Activated T-helper 1 cell treated with anti-CD3 and anti-CD28 coated beads, Interleukin-2, amount 50 U/mL, for 16 hours (primary cell): ENCODE measurements at places on chromosomes 2 and 18.

- DNase-seq = no peak
Measured at GRCh38 chr2:120391911-120392665, 46.2 kb downstream of the INHBB start.

- DNase-seq = no peak
Measured at GRCh38 chr2:165182029-165182428, 21.8 kb downstream of the SCN3A start.

DNA sequence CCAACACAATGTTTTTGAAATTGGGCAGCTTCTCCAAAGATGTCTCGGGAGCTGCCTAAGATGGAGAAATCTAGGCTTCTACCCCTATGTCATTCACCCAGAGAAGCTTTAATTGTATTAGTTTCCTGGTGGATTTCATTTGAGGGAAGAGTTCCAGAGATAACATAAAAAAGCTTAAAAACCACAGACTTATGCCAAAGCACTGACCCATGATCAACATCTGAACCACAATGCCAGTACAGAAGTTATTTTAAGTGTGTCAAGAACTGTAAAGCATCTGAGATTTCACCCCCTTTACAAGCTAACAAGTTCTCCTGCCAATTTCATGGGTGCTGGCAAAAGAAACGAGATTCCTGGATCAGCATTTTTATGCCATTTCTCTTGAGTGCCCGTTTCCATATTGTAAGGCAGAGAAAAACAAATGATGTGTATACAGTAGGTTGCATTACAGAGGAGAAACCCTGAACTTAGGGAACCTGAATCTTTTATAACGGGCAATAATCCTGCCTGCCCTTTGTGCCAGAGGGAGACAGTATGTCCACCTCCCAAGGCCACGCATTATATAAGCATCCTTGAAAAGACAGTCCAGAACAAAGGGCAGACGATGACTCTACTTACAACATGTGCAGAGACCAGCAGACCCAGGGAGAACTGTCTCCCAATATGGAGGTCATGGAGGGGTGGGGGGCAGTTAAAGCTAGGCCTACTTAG, 44.1 kb downstream of the MREG start:
- DNase-seq = no peak

- no peak for DNase-seq
Measured at GRCh38 chr2:108637304-108637669, 82.0 kb upstream of the RANBP2 start.

- no peak for DNase-seq
Measured at GRCh38 chr2:104415284-104415683, 438.6 kb upstream of the POU3F3 start.

GRCh38 chr2:232126301-232127099, 165.0 kb downstream of the DIS3L2 start:
- no peak for DNase-seq
